ENCODE measurements at places on chromosomes 5 and 9.

GRCh38 chr5:177403102-177403791 lies 2.8 kb upstream of the PFN3 start:
- DNase-seq = no peak

DNA sequence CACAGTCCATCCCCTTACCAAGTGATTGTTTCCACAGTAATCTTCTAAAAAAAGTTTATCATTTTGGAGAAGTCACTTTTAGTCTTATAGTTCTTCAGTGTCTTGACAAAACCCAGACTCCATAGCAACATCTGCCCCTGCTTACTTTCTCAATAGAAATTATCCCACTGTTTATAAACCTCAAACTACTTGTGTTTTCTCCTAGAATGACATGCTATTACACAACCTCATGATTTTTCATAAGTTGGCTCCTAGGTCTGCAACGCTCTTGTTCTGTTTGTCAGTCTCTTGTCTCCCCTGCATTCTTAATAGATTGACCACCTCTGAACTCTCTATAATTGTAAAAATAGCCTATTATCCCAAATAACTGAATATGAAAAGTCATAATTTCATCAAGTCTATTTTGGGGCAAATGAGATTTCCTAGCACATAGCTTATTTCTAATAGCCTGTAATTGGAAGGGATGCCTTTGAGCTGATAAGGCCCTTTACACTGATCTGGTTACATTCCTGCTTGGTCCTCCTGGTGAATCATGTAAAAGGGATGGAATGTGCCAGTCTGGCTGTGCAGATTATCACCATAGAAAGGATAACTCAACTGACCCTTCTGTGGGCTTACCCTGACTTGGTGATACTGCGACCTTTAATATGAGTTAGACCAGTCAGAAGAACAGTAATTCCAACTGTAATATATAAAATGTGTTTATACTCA lies 69.6 kb downstream of the CHSY3 start:
- DNase-seq = no peak

DNA sequence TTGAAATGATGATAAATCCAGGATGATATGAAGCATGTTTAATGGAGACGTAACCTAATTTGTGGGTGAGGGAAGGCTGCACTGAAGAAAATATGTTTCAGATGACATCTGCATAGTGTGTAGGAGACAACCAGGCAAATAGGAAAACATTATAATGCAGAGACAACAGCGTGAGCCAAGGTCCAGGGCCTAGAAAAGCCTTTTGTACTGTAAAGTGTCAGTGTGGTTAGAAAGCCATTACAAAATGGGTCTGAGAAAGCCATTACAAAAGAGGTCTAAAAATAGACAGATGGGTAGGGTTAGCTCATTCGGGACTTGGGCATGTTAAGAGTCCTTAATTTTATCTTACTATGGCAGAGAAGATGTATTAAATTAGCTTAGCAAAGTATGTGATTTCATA lies 14.9 kb upstream of the GABRG2 start:
- no peak for DNase-seq

DNA sequence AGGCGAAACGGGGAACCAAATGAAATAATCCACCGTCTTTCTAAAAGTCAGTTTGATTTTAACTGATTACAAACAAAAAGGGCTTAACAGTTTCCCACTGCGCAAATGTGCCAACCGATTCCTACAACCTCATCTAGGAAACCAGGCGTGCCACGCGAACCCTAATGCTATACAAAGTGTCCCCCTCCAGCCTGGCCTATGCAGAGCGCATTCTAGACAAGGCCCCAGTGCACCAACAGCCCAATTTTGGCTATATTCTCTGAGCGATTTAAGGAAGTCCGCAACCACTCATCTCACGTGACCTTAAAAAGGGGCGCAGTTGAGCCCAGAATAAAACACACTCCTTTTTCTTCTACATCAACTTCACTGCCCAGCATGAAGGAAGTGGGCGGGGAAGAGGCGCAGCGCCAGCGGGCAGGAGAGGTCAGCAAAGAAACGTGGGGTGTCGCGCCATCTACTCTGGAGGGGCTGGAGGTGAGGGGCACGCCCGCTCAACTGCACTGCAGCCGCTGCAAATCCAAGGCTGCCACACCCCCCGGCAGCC lies 779 bp downstream of the FAM13B start:
- peak; percentile 69 for DNase-seq

DNA sequence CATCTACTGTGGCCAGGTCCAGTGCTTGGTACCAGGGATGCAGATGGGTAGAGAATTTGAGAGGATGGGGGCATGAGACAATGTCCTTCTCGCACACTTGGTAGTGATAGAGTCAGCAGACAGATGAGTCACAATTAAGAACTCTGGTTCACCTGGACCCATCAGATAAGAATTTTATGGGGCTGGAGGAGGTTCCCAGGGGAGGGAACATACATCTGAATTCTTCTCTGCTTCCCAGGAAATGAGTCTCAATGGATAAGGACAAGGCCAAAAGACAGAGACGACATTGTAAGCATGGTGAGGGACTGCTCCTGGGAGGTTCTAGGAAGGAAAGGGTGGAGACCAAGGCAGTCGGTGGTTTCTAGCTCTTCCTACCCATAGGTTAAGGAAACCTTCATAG lies 5.3 kb downstream of the SLC4A9 start:
- no peak for DNase-seq

DNA sequence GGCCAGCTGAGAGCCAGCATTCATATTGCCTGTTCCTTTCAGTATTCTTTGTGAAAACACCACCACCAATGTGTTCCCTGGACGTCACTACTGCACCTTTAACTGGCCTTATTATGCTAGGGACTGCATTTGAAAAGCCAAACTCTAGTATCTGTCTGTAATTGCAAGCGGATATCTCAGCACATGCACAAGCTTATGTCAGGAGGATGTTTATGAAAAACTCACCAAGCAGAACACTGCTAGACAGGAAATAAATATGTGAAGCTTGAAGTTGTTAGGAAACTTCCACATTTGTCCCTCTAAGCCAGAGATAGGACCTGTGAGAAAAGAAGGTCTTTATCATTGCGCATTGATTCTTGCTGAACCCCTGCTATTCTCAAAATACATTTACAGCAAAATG lies 135.4 kb upstream of the CCDC152 start:
- DNase-seq = no peak

GRCh38 chr5:118791926-118792734 lies 196.2 kb downstream of the DTWD2 start:
- peak; percentile 80 for DNase-seq

DNA sequence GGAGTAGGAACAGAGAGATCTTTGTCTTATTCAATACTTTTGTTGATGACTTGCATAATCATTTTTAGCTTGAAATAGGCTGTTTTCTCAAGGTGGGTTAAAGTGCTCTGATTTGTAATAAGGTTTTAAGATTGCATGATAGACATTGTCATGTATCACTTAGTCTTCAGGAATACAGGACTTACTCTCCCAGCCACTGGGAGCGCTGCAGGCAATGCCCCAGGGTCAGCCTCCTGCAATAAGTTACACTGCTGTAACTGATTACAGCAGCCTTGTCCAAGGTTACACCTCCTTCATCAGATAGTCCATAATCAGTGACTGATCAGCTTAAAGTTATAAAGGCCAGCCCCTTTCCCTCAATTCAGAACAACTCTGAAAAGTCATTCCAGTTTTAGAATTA lies 218.6 kb downstream of the ESM1 start:
- DNase-seq = no peak

GRCh38 chr5:143893638-143894037 lies 81.7 kb downstream of the HMHB1 start:
- DNase-seq = no peak

- no peak for DNase-seq
These were observed 39.1 kb downstream of the SH3RF2 start for GRCh38 chr5:145975361-145976066.

- DNase-seq = no peak
These were observed 198.6 kb upstream of the DAB2 start for GRCh38 chr5:39623291-39623865.

DNA sequence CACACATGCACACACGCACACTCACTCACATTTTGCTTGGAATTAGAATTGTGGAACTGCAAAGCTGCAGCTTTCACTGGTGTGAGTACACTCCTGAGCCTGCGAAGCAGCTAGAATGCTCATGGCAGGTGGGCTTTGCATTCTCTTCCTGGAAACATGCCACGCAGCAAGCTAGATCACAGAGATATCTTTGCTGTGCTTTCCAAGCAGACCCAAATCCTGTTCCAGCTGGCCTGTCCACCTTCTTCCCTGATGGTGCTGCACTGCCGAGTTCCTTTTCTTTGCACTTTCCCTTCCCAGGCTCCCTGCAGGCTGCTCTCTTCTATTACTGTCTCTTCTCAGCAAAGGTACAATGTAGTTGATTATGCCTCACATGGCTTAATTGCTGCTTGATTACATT lies 92.7 kb upstream of the CKMT2 start:
- no peak for DNase-seq

GRCh38 chr9:108588246-108588645 lies 267.5 kb downstream of the ACTL7B start:
- DNase-seq = no peak

GRCh38 chr5:16067415-16067814 lies 112.2 kb downstream of the MARCHF11 start:
- DNase-seq = no peak

GRCh38 chr9:93087971-93088655 lies 7.9 kb upstream of the CARD19 start:
- no peak for DNase-seq

DNA sequence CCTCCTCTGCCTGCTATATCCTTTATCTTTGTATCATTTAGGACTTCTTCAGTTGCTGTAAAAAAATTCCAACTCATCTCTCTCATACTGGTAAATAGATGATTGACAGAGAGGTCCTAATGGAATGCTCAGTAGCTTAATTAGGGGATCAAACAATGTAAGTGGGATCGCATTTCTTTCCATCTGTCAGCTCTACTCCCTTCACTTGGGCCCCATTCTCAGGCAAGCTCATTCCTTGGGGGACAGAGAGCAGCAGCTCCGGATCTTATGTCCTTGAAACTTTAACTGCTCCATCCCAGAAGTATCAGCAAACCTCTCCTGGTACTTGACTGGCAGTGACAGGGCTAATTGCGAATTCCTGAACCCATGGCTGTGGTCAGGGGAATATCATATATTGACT lies 146.7 kb downstream of the YTHDC2 start:
- DNase-seq = no peak

DNA sequence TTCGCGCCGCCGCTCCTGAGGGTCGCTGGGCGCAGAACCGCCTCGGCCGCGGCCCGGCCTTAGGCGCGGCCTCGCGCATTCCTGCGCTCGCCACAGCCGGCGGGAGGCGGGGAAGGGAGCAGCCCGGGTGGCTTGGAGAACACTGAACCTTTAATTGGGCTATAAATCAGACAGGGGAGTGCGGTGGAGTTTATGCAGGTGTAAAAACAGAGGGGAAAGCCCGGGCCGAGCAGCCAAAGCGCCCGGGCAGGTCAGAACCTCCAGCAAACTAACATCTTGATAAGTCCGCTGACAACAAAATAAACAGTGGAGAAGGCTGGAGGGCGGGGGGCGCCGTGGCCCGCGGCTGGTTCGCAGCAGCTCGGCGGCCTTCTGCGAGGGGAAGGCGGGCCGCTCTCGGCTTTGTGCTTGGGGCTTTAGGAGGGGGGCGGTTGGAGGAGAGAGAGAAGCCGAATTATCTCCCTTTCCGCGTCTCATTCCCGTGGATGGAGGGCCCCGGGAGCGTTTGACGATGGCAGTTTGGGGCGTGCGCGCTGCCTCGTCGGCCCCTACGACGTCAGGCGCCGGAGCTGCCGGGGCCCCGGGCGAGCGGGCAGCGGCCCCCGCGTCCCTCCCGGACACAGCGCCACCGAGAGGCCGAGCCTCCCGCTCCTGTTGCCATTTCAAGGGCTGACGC lies 11.3 kb downstream of the FOXD1 start:
- no peak for DNase-seq

DNA sequence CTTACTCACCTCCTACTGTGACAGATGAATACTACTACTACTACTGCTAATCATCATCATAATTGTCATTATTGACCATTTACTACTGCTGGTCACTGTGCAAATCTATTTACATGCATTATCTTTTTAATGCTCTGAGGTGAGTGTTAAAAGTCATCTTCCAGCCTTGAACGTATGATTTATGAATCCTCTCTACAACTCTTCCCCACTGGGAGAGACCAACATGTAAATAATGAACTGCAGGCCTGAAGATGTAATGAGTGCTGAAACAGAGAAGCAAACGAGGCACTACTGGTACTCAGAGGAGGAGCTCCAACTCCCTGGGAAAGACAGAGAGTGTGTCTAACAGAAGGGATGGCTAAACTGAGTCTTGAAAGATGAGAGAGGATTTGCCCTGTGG lies 95.4 kb downstream of the JAKMIP2 start:
- no peak for DNase-seq

DNA sequence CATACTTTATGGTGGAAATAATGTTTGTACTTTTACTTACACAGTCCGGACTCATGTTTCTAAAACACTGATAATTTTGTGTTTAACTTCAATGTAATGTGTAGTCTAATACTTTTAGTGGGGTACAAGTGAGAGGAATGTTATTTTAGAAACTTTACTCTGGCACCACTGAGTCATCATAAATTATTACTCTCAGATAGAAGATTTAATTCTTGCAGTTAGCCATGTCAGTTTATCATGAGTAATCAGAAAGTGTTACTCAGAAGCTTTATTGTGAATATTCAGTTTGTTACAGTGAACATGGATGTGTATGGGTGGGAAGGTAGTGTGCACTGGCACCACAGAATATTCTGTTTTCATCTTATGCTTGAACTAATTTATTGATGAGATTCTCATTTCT lies 20.0 kb downstream of the OGN start:
- DNase-seq = no peak

DNA sequence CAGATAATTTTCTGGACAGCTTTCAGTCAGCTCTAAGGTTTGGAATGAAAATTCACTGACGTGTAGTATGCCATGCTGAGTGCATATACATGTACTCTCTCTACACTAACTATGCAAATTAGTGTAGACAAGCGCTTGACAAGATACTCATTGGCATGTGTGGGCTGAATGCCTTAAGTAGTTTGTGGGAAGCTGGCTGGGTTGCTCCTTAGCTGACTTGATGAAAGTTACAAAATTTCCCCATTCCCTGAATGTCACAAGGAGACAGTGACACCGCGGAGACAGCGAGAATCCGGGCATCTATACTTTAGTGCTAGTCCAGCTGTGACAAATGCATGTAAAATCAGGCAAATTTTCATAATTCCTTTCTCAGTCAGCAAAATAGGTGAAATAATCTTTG lies 51.6 kb upstream of the C5orf46 start:
- peak; percentile 64 for DNase-seq

- no peak for DNase-seq
These were observed 36.1 kb downstream of the PRRX2 start for GRCh38 chr9:129701549-129701948.

DNA sequence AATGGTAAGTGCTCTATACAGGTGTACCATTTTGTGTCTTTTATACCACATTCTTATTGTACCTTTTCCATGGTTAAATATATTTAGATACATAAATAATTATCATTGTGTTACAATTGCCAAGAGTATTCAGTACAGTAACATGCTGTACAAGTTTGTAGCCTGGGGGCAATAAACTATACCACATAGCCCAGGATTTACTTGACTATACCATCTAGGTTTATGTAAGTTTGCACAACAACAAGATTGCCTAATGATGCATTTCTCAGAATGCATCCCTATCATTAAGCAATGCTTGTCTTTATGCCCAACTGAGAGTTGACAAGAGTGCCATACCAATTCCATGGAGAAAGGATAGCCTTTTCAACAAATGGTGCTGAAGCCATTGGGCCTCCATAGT lies 136.7 kb upstream of the PJA2 start:
- no peak for DNase-seq
